HFF-Myc (cell line): ENCODE measurements at places on chromosomes 7 and 10.

- DNase-seq, result no peak
Observed at GRCh38 chr7:140053812-140054539, 8.8 kb downstream of the PARP12 start.

GRCh38 chr7:86953653-86954336 is 105.7 kb downstream of the ELAPOR2 start:
- DNase-seq, result no peak

- DNase-seq, result no peak
Observed at GRCh38 chr7:158263964-158264748, 323.5 kb downstream of the PTPRN2 start.

- DNase-seq, result no peak
Observed at GRCh38 chr7:129222064-129222463, 2.8 kb upstream of the AHCYL2 start.

DNA sequence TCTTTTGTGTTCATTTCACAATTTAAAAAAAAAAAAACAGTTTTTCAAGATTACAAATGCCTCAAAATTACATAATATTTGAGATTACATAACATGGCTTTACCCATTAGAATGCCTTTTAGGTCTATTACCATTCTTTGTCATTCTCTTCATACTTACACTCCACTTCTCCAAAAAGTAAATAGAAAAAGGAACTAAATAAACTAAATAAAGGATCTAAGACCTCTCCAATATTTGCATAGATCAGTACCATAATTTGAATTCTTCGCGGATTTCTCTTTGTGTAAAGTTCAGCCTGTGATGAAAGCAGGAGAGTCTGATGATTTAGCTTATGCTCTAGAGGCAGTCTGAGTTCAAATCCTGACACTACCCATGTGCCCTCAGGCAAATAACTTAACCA is 56.4 kb upstream of the C1GALT1 start:
- no peak for DNase-seq

DNA sequence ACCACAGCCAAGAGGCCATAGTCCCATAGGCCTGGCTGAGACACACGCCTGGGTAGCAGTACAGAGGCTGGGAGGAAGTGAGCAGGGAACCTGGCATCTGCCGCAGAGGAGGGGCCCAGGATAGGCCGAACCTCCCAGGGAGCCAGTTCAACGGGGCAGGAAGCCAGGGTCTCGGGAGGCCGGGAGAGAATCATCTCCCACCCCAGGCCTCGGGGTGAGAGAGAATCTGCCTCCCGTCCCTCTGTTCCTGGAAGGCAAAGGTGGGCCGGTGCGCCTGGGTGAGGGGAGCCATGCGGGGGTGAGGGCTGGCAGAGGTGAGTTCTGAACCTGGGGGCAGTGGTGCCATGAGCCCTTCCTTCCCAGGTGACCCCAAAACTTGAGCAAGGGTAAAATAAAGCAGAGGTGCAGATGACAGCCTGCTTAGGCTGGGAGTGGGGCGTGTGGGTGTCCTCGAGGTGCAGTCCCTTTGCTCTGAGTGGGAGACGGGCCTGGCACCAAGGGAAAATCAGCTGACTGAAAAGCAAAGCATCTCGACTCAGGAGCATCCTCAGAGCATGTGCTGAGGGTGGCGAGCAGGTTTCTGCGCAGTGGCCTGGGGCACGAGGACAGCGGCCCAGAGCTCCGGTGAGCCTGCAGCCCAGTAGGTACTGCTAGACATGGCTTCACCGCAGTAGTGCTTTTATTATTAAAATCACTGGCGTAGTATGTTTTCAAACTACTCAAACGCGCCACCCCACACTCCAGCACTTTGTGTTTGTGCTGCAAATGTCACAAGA is 15.5 kb downstream of the AGAP3 start:
- no peak for DNase-seq
